Stimulated activated CD8-positive, alpha-beta memory T cell treated with anti-CD3 and anti-CD28 coated beads, Interleukin-4, amount 100 ng/mL, for 1 hour (primary cell): ENCODE measurements at places on chromosomes 16 and 17.

DNA sequence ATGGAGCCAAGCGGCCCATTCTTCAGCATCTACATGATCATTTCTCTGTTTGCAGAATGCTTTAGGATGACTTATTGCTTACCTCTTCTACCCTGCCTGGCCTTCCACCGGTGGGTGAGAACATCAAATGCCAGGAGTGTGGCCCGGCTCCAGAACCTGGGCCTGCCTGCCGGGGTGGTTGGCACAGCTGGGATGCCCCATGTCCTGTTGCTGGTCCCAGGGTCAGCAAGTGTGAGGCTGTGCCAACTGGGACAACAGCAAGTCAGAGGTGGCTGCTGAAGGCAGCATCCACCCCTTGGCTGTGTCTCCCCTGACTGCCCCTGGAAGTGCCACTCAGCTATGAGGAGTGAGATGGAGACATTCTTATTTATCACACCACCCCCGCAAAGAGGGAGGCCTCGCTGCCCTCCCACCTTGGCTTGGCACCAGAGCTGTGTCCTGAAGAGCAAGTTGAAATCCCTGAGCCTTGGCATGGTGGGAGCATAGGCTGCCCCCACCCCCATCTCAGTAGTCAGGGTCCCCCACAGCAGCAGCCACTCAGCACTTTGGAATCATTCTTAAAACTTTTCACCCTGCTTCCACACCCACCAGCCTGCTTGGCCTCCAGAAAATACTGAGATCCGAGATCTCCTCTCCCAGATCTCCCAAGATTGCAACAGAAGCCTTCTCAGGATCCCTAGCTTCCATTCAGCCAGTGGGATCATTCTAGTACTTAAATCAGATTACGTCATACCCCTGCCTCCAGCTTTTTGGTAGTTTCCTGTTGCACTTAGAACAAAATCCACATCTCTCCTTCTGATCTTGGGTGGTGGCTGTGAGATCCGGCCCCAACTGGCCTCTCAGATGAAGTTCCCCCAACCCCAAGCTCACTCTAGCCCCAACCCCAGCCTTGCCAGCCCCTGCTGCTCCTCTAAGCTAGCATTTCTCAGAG is 127.5 kb downstream of the SOCS1 start:
- DNase-seq, result no peak

GRCh38 chr17:49260817-49261291 is 30.3 kb upstream of the PHOSPHO1 start:
- no peak for DNase-seq

DNA sequence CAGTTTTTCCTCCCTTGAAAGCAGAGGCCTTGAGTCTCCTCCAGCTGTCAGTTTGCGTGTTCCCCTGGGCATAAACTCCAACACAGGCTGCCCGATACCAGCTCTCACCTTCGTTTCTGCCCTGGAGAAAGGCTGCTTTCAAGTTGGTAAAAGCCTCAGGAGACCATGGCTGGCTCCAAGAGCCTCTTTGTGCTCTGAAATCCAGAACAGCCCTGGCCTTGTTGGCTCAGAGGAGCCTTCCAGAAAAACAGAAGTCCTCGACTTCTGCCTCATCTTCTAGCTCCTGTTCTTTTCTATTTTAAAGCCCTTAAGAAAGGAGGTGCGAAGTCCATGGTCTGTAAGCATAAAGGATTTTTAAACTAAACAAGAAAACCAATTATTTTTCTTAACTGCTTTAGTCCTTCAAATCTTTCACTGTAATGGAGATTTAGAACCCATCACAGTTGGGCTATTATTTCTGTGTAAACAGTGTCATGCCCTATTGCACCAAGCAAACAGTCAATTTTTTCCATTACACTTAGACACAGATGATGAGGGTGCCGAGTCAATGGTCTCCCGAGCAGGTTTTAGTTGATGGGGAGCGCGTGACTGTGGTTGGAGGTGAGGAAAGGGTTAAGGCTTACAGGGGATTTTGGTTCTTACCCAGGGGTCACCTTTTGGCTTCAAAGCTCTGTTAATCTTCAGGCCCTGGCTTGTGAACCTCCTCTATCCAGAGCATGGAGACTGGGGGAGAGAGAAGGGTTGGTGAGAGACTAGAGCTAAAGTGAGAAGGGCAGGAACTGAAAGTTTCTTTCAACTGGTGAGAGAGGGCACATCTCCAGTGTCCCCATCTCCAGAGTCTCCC is 212.8 kb downstream of the MSI2 start:
- DNase-seq, result no peak

DNA sequence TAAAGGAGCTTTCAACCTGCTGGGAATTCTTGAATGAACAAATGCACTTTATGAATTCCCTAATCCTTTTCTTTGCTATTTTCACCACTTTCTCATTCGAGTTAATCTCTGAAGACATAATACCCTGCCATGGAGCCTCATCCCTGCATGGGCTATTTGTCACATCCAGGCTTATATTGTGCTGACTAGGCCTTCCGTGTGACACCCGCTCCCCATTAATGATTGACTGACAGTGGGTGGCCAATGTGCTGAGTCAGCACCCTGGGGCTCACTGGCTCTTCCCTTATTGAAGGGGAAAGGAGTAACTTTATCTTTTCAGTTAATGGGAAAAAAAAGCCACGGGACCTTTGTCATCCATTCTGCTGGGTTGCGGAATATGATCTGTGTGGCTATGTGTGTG is 1024.8 kb upstream of the EEF2KMT start:
- DNase-seq, result no peak

DNA sequence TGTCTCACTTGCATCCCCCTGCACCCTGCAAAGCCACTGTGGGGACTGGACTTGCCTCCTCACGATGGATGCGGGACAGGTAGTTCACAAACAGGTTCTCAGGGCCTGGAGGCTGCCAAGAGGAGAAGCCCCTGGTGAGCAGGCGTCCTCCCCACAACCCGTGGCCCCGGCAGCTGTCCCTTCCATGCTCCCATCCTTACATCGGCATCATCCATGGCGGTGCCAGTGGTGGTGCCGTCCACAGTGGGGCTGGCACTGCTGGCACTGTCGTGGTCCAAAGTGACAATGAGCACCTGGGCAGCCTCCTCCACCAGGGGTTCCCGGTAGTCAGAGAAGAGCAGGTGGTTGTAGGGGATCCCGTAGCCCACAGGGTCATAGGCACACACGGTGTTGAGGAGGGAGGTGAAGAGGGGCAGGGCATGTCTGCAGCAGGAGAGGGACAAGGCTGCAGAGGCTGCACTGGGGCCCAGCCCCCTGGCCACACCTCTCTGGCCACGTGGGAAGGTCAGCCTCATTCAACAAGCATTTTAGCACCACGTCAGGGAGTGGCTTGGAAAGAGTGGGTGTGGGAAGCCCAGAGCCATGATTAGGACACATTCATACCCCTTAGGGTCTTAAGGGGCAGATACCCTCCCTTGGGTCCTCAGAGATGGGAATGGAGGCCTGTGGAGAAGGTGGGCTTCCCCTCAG is 12.6 kb downstream of the HID1 start:
- DNase-seq, result no peak

DNA sequence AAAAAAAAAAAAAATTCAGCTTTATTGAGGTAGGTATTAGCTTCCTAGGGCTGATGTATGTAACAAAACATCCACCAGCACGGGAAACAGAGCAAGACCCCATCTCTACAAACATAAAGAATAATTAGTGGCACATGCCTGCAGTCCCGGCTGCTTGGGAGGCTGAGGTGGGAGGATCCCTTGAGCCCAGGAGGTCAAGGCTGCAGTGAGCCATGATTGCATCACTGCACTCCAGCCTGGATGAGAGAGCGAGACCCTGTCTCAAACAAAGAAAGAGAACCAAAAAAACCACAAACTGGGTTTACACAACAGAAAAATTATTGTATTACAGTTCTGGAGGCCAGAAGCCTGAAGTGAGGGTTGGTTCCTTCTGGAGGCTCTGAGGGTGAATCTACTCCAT is 4.0 kb upstream of the MMP25 start:
- DNase-seq, result no peak

- no peak for DNase-seq
Measured at GRCh38 chr16:7090628-7091115, 242.0 kb upstream of the RBFOX1 start.

DNA sequence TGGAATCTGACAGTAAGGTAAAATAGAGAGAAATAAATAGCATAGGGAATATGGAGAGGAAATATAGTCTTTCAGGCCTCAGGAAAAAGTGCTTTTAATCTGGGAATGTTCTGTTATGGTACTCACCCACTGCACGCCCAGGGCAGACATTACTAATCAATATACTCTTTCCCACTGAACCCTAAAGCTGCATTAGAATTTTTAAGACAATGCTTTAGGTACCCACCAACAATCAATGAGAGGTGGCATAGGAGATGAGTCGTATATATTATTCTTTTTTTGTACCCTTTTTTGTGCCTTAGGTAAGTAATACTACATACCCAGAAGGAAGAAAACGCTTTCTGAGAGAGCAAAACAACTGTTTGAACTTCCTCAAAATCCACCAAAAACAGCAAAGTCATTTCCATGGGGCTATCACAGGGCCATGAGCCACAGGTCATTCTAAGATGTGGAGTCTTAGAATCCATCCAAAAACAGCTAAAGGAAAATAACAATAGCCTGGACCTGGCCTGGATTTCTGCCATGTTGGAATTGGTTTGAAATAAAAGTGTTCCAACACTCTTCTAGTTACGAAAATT is 542.1 kb downstream of the XYLT1 start:
- DNase-seq, result no peak

DNA sequence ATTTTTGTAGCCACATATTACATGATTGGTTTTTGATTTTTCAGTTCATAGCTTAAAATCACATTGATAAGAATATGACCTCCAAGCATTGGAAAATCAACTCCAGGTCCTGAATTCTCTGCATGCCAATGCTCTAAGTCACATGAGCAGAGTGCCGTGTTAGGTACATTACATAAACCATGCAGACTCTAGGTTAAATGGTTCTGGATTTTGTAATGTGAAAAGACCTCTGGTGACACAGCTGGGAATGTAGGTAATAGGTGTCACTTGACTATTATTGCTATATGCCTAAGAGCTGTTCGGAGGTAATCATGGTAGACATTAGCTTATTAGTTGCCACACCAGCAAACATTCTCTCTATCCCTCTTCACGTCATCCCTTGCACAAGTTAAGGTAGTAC is 231.1 kb upstream of the SALL1 start:
- DNase-seq, result no peak

GRCh38 chr16:89043636-89044417 is 49.8 kb upstream of the ACSF3 start:
- no peak for DNase-seq

DNA sequence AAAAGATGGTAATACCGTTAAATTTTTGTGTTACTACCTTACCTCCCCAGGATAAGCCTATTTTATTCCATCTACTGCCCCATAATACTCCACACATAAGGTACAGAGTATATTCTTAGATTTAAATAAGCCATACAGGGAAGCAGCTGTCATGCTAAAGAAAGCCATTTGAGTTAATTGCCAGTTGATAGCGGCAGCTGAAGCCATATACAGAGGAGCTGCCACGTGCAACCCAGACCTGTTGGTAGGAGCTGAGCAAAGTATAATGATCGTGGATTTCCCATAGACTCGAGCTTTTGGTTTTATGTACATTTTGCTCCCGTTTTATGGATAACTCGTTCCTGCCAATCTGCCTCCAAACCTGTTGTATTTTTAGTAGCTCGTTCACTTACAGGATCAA is 12.0 kb downstream of the CPSF4L start:
- DNase-seq, result no peak

DNA sequence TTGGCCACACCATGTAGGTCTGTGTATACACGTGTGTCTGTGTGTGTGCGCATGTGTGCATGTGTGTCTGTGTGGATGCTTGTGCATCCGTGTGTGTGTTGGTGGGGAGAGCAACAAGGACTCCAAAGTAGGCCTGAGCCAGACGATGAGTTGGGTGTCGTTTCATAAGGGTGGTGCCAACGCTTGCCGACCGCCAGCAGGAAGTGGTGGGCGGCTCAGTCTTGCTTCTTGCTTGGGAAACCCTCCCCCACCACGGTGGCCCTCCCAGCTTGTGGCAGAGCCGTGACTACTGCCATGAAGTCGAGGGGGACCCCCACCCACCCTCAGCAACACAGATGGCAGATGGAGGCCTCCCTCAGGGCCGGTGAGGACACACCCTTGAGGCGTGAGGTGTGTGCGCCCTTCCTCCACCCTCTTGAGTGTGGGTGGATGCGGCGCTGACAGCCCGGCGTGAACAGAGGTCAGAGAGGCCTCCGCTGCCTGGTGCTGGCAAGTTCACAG is 17.5 kb downstream of the SBK1 start:
- peak; percentile 69 for DNase-seq

DNA sequence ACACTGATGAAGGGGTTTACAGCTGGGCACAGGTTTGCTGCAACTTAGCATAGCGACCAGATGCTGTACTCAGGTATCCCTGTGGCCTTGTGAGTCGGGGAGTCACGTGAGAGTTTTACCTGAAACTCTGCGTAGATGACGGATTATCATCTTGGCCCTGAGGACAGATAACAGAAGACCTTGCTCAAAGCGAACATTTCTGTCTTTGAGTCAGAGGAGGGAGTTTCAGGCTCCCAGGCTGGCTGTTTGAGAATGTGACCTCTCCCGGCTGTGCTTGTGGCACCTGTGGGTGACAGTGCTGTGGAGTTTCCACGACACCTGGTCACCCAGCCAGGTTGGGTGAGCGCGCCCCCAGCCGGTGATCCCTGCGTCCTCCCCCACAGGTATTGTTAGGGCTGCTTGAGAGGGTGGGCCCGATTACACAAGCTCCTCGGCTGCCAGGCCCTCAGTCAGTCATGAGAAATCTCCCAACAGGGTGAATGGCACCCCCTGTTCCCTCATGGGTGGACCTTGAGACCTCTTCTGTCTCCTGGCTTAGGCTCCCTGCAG is 44.4 kb upstream of the CRISPLD2 start:
- no peak for DNase-seq

GRCh38 chr17:5330981-5331380 is 48.9 kb downstream of the RABEP1 start:
- DNase-seq, result no peak

DNA sequence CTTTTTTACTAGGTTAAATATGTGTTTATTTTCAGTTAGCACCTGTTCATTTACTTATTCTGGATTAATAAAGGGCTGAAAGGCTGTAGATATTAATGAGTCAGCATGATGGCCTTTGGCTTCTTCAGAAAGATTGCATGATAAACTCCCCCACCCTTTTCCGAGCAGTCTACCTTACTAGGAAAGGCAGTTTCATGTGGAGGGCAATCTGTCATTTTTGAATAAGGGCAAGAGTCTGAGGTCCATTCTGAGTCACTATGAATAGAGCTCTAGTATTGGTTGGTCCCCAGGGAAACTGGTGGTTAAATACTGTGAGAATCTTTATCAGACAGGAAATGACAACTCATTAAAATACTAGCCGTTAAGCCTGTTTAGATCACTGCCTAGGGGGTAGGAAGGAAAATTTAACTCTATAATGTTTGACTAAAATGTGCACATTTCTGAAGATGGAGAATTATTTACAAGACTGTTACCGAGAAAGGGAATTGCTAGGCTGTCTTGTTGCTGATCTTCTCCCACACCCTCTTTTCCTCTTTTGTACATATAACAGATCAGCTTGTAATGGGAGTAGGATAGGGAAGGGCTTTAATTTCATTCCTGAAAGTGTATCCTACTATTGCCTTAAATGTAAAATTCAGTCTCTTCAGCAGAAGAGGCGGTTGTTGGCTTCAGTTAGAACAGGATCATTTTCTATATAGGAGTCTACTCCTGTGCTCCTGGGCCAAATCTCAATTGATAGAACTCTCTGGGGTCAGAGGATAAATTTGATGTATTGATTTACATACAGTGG is 63.3 kb downstream of the TUBD1 start:
- no peak for DNase-seq
